Activated T-helper 1 cell treated with Interleukin-2 at 50 U/mL for 16 hours (primary cell): ENCODE measurements at places on chromosomes 4 and X.
A peak's percentile ranks its signal among the peaks of the same experiment; 100 is the strongest.

GRCh38 chrX:105533951-105534350 is 288.4 kb upstream of the NRK start:
- no peak for DNase-seq

GRCh38 chr4:183984566-183984965 is 79.5 kb downstream of the STOX2 start:
- DNase-seq: no peak

GRCh38 chr4:54274264-54274663 is 45.2 kb downstream of the PDGFRA start:
- no peak for DNase-seq

- no peak for DNase-seq
Observed at GRCh38 chrX:105696870-105697269, 125.5 kb upstream of the NRK start.

- DNase-seq: peak; percentile 35
Observed at GRCh38 chrX:153662266-153662665, 11.3 kb downstream of the PNCK start.

DNA sequence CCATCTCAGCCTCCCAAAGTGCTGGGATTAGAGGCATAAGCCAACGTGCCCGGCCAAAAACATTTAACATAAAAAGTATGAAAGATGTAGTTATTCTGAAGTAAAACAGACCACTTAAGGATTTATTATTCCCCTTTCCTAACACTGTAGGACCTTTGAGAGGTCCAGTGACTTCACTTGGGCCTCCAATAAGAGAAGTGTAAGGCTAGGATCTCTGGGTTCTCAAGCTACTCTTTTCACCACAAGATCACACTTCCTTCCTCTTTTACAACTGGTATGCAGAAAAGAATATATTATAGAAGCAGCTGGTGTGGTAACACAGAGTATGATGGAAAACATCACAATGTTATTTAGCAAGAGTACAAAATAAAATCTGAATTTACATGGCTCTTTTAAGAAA is 30.2 kb upstream of the CCNG2 start:
- no peak for DNase-seq

GRCh38 chrX:131332331-131332730 is 43.2 kb upstream of the IGSF1 start:
- DNase-seq: no peak

GRCh38 chr4:25090516-25090915 is 59.8 kb upstream of the LGI2 start:
- DNase-seq: no peak

GRCh38 chr4:1763550-1764080 is 29.5 kb upstream of the FGFR3 start:
- no peak for DNase-seq

DNA sequence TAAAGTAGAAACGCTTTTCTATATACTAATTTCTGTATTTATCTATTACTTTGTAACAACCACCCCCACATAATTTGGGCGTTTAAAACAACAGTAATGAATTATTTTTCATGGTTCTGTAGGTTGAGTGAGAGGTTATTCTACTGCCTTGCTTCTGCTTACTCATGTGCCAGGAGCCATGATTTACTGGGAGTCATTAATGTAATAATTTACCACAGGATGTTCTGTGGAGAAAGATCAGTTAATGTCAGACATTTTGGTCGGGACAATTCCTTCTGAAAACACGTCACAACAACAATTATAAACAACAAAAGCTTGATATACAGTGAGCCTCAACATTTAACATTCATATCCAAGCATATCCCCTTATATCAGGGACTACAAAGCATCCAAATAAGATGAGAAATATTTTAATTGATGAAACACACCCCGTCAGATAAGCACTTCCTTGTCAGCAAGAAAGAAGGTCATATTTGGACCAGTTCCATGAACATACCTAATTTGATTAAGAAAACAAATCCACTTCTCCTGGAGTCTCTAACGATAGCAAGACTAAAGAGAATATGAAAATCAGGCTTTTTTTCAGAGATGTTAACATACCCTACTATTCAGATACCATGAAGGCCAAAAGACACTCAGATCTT is 238.5 kb downstream of the PRDM5 start:
- DNase-seq: no peak

DNA sequence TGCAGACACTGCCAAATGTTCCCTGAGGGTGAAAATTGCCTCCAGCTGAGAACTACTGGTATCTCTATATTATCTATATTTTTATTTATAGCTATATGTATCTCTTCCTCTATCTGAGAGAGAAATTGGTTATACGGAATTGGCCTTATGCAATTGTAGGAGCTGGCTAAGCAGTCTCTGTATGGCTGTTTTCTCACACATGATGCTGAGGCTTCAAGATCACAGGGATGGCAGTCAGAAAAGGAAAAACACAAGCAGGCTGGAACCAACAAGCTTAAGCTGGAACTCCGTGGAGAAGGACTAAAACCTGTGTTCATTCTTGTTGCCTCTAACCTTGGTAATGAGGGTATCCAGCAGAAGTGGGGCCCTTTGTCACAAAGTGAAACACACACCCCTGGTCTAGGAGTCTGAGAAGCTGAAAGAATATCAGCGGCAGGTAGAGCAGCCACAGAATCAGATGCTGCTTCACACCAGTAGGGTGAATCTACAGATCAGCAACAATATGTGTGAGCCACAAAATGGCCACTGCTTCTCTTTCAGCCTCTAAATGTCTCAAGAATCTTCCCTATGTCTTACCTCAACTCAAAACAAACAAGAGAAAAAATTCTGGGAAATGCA is 166.5 kb upstream of the PPP1R2C start:
- no peak for DNase-seq

DNA sequence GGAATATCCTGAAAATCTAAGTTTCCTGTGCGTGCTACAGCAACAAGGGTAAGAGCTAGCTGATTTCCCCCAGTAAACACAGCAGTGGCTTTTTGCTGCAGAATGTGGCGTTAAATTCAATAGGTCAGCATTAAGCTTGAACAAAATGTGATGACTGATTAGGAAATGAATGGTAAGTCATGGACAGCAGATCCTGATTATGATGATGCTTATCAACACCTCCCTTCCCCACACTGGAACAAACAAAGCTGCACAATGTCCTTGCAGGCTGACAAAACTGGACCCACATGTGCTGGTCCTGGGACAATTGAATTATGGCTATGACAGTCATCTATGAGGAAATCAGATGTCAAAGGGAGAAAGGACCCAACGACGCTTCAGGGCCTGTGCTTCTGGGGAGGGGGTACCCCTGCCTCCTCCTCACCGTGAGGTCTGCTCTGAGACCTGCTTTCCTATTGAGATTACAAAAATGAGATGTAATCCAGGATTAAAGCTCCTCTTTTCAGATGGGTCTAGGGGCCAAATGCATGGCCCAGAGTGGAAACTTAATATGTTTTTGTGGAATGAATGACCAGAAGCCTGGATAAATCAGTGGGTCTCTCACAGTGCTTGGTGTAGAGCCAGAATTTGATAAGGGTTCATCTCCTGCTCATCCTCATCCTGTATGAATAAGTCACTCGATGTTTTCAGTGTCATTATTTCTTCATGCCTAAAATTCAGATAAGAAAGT is 32.0 kb upstream of the BOD1L1 start:
- DNase-seq: no peak

DNA sequence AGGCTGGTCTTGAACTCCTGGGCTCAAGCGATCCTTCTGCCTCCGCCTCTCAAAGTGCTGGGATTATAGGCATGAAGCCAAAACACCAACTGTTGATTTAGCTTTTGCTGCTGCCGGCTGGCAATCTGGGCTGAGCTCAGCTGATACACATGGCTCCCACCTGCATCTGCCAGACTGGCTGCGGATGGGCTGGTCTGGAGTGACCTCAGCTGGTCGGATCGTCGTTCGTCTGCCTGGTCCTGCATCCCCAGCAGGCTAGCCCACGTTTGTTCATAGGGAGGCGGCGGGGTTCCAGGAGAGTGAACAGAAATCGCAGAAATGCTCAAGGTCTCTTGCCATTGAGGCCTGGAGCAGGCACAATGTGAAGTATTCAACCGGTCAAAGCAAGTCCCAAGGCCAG is 74.4 kb upstream of the DDX3X start:
- DNase-seq: no peak

GRCh38 chr4:140099983-140100382 is 54.0 kb downstream of the MAML3 start:
- DNase-seq: no peak

DNA sequence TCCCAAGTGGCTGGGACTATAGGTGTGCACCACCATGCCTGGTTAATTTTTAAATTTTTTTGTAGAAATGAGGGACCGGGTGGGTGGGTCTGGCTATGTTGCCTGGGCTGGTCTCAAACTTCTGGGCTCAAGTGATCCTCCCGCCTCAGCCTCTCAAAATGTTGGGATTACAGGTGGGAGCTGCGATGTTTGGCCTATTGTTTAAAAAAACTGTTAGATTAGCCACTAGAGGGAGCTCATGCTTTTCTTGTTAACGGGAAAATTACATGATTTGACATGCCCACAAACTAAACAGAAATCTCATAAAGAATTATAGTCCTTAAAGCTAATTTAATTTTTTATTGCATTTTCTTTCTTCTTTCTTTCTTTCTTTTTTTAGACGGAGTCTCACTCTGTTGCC is 5.0 kb upstream of the SDAD1 start:
- no peak for DNase-seq

- no peak for DNase-seq
Observed at GRCh38 chr4:7171191-7171900, 21.0 kb upstream of the SORCS2 start.

DNA sequence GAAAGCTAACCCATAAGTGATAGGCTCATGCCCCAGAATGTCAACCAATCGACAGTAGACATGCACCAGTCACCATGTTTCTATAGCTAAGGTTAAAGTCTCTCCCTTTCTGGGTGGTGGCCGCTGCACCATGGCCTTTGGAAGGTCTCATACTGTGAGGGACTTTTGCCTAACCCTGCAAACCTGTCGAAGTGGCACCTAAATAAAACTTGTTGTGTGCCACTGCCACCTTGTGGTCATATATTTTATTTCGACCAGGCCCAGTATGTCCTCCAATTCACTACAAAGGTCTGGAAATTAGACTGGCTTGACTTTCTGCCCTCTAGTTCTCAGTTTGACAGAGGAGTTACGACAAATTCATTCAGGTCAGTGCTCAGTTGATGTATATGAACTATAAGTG is 163.1 kb downstream of the SMARCA1 start:
- no peak for DNase-seq

DNA sequence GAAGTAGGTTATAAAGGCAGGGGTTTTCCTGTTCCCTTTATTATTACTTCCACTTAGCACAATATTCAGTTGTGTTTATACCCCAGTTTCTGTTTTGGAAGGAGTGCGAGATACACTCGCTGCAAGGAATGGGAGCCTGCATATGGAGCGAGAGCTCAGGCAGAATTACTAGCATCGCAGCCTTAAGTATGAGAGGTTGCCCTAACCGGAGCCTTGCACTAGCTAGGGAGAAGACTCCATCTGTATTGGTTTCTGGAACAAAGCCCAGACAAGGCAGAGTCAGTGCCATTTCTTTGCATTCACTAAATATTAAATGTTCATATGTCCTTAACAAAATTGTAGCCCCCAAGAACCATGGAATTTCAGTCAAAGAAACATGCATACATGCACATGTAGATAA is 6.2 kb upstream of the DCTD start:
- DNase-seq: no peak

- DNase-seq: no peak
Observed at GRCh38 chrX:147901461-147902126, 10.1 kb upstream of the FMR1 start.

DNA sequence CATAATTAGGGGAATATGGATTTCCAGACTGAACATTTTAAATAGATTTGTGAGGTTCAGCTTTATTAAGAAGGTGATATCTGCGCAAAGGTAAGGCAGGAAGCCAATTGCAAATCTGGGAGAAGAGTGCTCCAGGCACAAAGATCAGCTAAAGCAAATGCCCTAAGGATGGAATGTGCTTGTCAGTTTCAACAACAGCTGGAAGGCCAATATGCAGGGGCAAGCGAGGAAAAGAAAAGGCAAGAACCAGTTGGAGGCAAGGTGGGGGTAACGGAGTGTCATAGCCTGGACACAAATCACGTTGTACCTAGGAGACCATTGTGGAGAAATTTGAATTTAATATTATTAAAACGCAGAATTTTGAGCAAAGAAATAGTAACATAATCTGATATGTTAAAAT is 1710.3 kb upstream of the PCDH7 start:
- DNase-seq: no peak

- DNase-seq: no peak
Observed at GRCh38 chr4:124932447-124932846, 219.9 kb upstream of the ANKRD50 start.

- no peak for DNase-seq
Observed at GRCh38 chrX:151359931-151360871, 36.8 kb upstream of the VMA21 start.

DNA sequence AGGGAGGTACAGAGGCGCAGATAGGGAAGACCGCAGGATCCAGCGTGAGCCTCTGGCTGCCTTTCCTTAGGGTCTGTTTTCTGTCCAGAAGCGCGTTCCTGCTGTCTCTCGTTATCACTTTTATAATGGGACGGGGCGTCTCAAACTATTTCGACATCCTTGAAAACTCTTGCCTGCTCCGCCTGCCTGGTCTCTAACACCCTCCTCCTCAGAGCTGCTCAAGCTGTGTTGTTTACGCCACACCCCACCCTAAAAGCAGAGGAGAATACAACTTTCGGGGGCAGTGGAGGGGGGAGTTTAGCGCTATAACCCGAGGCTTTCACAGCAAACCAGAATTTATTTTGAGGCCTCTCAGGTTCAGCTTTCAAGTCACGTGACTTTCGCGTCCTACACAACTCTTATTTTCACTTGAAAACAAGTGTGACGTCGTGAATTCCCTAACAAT is 646 bp upstream of the FAM3A start:
- DNase-seq: no peak

GRCh38 chr4:137510557-137511265 is 21.6 kb downstream of the PCDH18 start:
- DNase-seq: no peak

DNA sequence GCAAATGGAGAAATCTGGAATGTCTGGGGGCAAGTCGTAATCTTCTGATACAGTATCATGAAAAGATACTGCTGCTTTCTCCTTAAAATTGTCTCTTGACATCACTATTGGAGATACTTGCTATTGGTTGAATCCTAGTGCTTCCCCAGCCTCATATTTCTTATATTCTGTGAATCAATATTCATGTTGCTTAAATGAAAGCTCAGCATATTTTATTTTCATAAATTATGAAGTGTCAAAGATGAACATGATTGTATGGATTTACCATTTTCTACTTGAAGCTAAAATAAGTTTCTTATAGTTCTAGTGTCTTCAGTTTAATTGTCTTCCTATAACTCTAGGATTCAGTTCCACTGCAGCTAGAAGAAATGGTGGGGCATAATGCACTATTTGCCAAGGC is 29.6 kb upstream of the MBNL3 start:
- DNase-seq: no peak

DNA sequence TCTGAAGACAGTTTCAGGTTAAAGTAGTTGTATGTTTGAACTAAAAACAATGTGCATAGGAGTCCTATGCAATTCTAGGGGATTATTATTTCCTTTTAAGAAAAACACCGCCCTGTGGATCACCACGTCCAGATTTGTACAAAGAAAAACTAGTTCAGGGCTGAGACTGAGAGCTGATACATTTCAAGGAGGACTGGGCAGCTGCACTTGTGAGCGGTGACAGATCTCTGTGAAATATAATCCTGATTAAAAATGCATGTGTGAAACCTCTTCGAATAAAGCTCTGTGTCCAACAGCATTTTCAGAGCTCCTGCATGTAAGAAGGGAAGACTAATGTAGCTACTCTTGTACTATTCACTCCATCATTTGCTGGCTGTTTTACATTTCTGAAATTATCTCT is 365.8 kb upstream of the PITX2 start:
- DNase-seq: no peak

- no peak for DNase-seq
Observed at GRCh38 chr4:55604996-55605395, 13.0 kb upstream of the PDCL2 start.

GRCh38 chr4:7286798-7287197 is 94.5 kb downstream of the SORCS2 start:
- DNase-seq: no peak
